SHP77 (cell line): ENCODE measurements at places on chromosomes 7 and 10.
A peak's percentile ranks its signal among the peaks of the same experiment; 100 is the strongest.

DNA sequence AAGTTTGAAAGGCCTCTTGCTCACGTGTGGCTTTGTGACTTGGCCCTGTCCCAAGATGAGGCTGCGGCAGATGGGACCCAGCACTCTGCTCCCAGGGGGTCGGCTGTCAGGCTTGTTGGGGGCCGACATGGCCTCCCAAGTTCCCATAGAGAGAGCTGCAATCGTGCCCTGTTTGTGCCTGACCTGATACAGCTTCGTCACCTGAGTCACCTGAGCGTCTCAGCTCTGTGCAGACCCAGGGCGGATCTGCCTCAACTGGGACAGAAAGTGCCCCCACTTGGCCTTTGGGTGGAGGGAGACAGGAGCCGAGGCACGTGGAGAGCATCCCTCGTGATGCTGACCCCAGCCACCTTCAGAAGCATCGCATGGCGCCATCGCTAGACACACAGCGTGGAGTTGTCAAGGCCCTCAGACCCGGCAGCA, 21.7 kb downstream of the PAPOLB start:
- DNase-seq = no peak

GRCh38 chr7:128025380-128025779, 5.9 kb downstream of the LRRC4 start:
- DNase-seq = no peak

DNA sequence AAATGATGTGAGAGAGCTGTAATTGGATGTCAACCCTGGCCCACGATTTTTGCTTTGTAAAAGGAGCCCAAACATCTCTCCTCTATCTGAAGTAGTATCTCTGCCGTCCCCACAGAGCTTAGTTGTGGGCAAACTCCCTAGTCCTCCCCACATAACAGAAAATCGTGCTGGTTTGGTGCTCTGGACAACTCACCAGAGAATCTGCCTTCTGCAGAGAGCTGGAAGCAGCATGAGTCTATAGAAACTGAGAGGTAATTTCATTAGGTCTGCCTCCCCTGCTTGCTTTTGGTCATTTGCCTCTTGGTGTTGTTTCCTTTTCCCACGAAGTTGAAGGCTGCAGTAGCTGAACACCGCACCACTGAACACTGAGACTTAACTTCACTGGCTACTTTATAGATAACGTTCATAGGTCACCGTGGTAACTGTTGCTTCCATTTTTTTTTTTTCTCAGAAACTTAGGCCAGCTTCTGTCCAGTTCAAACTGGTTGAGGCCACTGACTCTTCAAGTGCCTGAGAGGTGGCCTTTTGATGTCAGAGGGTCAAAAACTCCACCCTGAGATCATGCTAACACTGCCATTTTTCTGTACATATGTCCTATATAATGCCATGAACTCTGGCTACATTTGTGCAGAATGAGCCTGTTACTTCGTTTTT, 3.3 kb upstream of the CDCA7L start:
- no peak for DNase-seq

- no peak for DNase-seq
Measured at GRCh38 chr7:126750207-126750911, 502.4 kb downstream of the GRM8 start.

DNA sequence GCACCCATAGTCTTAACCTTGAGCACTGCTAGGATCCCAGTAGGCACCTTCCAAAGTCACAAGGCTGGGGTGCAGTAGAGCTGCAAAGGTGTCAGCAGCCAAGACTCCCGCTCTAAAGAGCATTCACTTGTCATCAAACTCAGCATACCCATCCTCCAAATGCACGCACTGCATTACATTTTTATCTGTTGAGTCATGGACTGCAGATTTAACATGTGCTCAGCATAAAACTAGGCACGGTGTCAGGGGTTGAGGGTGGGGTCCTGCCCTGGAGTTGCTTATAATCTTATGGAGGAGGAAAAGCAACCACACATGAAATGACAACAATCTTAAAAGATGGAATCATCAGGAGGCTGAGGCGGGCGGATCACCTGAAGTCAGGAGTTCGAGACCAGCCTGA, 102.6 kb downstream of the PARP12 start:
- no peak for DNase-seq

DNA sequence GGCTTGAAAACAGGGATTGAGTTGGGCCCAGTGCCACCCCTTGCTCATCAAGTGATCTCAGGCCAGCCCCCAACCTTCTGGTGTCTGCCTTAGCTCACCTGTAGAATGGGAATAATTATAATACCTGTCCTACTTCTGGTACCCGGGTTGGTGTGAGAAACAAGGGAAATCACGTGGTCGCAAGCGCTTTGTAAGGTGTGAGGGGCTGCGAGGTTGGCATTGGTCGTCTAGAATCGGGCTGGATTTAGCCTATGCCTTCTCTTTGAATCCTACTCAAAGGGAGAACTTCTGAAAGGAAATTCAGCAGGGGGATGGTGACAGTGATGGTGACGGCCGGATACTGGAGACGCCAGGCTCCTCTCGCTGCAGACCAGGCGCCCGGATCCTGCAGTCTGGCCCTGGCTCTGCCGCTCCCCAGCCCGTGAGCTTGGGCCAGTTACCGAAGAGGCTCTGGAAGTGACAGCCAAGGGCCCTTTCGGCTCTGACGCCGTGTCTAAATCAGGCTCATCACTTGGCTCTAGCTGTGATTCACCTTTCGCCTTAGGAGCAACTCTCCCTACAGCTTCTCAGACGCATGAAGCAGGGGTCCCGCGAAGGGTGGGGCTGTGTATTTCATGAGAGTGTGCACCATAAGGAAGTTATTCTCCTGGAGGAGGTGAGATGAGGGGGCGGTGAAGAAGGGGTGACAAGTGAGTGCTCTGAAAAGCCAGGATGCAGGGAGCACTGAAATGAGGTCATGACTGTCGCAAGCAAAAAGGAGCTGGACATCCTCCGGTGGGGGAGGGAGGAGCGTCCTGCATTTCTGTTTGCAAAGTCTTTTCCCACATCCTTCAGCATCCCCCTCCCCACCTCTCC, 4.0 kb upstream of the CREB5 start:
- DNase-seq = peak; percentile 62

- DNase-seq = no peak
Measured at GRCh38 chr7:39967406-39968161, 17.5 kb downstream of the CDK13 start.

DNA sequence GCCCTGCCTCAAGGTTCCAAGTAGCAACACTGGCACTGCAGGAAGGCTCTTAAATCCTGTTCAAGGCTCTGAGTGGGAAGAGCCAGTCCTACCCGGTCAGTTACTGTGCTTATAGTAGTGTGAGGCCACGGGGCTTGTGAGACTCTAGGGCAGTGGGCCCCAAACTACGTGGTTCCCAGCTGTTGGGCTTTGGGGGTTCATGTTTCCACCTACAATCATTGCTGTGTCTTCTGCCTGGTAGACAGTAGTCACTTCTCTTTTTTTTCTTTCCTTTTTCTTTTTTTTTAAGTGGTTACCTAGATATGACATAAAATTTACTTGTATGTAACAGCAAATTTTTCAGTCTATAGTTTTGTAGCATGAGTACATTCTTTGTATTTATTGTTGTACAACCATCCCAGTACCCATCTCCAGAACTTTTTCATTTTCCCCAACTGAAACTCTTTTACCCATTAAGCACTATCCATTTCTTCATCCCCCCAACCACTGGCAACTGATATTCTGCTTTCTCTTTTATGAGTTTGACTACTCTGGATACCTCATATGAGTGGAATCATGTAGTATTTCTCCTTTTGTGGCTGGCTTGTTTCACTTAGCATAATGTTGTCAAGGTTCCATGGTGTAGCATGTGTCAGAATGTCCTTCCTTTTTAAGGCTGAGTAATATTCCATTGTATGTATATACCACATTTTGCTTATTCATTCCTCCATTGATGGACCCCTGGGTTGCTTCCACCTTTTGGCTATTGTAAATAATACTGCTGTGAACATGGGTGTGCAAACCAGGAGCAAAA, 7.7 kb downstream of the UBTD1 start:
- no peak for DNase-seq

- peak; percentile 5 for DNase-seq
Measured at GRCh38 chr7:40463446-40463845, 328.6 kb downstream of the SUGCT start.

DNA sequence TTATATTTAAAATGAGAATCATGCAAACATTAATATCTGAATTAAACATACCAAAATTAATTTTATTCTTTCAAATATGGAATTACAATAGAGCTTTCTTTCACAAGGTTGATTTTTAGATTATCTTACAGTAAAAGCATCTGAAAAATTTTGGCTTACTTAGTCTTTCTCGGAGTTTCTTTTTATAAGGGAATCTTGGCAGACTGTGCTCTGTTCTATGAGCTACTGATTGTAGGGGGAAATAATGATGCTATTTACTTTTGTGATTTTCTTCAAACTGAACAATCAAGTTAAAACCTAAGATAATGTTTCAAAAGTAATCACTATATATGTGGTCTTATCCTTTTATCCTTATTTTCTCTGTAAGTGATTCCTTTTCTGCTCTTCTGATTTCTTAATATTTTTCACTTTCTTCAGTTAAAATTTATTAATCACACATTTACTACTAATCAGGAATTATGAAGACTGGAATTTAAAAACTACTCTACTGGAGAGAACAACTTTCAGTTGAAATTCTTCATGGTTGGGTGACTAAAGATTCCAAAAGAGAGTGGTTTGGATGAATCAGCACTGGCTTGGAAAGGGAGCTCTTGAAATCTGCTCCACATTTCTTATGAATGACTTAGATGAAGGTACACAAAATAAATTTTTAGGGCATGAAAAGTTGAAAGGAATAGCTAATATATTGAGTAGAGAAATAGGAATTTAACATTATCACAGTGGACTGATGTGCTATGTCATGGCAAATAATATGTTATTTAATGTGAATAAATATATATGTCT, 103.9 kb downstream of the PPP1R9A start:
- no peak for DNase-seq

- DNase-seq = no peak
Measured at GRCh38 chr7:158186406-158186805, 401.2 kb downstream of the PTPRN2 start.

DNA sequence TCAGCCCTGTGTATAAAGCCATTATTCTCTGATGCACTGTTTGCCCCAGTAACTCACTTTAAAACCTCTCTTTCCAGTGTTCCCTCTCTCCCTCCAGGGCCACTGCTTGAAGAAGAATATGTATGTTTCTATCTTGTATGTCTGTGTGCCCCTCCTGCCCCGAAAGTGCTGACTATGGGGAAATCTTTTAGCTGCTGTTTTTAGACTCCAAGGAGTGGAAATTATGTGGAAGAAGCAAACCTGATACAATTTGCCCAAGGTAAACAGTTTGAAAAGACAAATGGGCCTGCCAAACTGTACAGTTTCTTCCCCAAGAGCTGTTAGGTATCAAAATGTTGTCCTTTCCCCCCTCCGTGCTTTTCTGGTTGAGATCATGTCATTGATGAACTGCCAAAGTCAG, 3.4 kb downstream of the ADRA2A start:
- no peak for DNase-seq

DNA sequence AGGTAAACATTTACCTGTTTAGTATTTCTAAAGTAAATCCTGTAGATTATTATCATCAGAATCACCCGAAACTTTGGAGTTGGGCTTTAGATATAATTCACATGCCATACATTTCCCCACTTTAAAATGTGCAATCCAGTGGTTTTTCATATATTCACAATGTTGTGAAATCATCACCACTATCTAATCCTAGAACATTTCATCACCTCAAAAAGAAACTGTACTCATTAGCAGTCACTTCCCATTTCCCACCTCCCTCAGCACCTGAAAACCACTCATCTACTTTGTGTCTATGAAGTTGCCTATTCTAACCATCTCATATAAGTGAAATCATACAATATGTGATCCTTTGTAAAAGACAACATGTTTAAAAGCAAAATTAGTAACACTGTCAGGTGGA, 182.6 kb downstream of the FZD1 start:
- no peak for DNase-seq

DNA sequence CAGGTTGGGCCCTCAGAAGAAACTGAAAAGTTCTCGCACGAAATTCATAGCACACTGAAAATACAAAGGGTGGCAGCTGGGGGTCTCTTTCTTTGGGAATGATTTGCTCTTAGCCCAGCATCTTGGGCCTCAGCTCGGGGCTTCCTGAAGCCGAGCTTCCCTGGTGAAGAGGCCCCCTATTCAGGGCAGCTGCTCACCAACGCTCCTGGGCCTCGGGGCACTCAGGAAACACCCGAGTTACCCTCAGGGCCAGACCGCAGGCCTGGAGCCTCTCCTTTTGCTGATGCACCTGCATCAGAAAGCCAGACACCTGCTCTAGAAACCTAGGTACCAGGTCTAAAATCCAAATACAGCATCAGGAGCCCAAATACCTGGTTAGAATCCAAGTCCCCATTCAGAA, 85.5 kb downstream of the PTPRE start:
- no peak for DNase-seq

- DNase-seq = no peak
Measured at GRCh38 chr7:15932318-15932717, 245.8 kb upstream of the MEOX2 start.

DNA sequence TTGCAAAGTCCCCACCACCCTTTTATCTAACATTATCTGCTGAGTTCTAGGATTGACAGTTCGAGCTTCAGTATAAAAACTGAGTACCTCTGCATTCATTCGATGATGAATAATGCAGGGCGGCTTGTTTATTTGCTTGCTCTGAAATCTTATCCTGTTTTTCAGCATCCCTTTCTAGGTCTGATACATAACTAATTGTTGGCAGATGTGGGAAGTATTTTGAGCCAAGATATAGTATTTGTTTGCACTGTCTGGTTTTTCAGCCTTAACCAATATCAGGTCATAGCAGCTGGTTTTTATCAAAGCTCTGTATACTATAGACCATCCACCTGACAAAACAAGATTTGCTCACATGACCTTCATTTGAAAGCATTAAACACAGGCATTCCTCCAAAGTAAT, 161.4 kb downstream of the TFEC start:
- no peak for DNase-seq

GRCh38 chr10:81889181-81889769, 14.3 kb downstream of the NRG3 start:
- no peak for DNase-seq

DNA sequence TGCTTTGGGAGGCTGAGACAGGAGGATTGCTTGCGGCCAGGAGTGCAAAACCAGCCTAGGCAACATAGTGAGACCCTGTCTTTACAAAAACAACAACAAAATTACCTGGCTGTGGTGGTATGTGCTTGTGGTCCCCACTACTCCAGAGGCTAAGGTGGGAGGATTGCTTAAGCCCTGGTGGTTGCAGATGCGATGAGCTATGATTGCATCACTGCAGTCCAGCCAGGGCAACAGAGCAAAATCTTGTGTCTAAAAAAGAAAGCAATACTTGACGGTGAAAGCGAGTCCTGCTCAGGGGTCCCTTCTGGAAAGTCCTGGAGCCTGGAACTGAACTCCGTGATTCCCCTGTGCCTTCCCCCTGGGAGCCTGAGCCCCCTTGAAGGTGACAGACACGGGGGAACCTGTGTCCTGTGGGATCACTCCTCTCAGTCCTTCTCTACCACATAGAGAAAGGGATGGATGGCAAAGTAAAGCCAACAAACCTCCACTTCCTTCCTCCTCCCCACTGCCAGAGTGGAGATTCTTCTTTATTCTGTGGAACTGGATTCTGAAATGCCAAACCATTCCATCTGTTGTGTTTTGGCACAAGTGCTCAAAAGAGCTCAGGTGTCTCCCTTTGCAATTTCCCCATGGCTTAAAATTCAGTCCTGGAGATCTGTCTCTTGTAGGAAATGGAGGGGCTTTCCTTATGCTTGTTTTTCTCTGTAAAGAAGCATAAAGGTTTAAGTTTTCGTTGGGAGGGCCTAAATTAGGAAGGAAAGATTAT, 50.6 kb downstream of the KIAA1217 start:
- DNase-seq = no peak
